ENCODE measurements at places on chromosomes 7 and 10.
A peak's percentile ranks its signal among the peaks of the same experiment; 100 is the strongest.

GRCh38 chr7:115410972-115411686 lies 489.2 kb downstream of the MDFIC start:
- DNase-seq, result peak; percentile 20

- no peak for DNase-seq
These were observed 103.0 kb downstream of the COBL start for GRCh38 chr7:51213618-51214017.

- no peak for DNase-seq
These were observed 50.0 kb upstream of the WIPI2 start for GRCh38 chr7:5139998-5140397.

DNA sequence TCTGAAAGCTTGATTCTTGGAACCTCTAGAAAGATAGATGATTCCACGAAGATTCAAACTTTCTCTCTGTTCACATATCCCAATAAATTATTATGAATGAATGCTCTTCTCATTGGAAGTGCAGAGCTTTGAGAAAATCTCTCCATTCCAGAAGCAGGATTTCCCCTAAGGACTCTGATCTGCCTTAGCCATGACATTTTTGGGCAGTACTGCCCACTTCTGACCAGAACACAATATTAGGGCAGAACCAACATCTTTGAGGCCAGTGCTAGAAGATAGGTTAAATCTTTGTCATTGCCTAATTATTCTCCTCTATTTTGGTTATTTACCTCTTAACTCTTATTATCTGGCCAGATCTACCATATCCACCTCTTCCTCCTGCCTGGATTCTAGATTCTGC lies 49.9 kb downstream of the ARMC3 start:
- DNase-seq, result peak; percentile 73

- no peak for DNase-seq
These were observed 109.3 kb downstream of the NEURL1 start for GRCh38 chr10:103602852-103603155.

GRCh38 chr10:125017547-125018298 lies 75.8 kb downstream of the ZRANB1 start:
- no peak for DNase-seq

DNA sequence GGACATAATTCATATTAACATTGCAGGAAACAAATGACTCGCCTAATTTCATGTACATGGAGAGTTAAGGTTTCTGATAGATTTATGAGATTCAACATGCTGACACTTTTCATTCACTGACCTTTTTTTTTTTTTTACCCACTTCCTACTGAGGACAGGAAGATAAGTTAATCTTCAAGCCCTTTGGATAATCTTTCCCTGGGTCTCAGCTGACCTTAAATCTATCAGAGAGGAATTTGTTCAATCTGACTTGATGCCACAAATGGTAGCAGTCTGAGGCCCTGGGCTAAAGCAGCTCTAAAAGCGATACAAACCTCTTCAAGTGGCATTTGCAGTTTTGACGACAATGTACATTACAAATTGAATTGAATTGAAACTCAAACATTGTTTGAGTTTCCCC lies 493.3 kb upstream of the SORCS1 start:
- no peak for DNase-seq

- DNase-seq, result no peak
These were observed 34.8 kb downstream of the HIF1AN start for GRCh38 chr10:100570506-100570905.

GRCh38 chr7:41685684-41686083 lies 17.2 kb downstream of the INHBA start:
- DNase-seq, result no peak

DNA sequence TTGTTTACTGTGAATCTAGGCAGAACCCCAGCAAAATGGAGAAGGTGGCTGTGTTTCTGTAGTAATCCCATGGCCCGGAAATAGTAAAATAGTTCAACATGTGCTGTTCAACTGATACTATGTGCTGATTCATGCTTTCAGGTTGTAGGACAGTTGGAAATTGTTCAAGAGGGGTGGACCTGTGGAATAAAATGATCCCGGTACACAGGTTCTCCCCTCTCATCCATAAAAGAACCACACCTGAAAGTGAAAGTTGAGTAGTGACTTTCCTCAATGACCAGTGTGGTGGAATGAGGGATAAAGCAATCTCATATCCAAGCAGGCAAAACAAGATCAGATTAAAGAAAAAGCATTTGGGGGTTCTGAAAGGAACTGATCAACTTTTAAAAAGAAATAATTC lies 177.1 kb downstream of the POU6F2 start:
- no peak for DNase-seq

DNA sequence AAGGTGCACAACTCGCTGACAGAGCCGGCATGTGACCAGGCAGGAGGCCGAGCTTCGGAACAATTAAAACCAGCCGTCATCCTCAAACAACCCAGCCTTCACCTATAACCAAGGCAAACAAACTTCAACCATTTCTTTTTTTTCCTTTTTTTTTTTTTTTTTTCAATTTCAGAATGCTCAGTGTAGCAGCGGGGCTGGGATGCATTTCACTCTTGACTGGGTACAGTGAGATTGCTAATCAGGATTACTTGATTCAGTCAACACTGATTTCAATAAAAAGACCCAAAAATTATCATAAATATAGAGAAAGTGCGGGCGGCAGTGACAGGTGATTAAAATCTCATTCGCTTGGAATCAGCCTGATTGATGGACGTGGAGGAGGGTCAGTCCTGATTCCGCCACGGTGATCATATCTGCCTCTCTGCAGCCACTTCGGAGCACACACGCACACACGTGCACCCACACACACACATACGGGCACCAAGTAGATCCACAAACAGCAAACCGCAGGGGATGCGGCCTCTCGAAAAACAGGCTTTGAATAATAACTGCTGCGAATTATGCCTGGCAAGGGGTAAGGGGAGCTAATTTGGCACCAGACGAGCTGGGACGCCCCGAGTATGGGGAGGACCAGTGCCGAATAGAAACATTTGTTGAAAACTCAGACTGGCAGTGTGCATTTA lies 31.2 kb downstream of the EBF3 start:
- no peak for DNase-seq

GRCh38 chr7:608361-608760 lies 88.7 kb upstream of the PDGFA start:
- no peak for DNase-seq

DNA sequence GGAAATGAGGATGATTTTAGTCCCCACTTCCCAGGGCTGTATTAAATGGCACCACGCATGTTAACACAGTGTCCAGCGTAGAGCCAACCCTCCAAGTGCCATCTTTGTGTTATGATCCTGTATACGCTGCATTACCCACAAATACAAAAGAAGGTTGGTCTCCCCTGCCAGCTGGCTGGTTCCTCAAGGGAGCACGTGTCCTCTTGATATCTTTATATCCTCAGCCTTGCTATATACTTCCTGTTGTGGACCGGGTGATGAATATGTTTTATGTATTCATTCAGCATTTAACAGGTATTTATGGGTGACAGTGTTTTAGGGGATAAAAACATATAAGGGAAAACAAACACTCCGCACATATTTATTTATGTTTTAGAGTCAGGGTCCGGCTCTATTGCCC lies 23.2 kb upstream of the PRRT4 start:
- no peak for DNase-seq

GRCh38 chr10:129809841-129810240 lies 154.2 kb downstream of the EBF3 start:
- no peak for DNase-seq

DNA sequence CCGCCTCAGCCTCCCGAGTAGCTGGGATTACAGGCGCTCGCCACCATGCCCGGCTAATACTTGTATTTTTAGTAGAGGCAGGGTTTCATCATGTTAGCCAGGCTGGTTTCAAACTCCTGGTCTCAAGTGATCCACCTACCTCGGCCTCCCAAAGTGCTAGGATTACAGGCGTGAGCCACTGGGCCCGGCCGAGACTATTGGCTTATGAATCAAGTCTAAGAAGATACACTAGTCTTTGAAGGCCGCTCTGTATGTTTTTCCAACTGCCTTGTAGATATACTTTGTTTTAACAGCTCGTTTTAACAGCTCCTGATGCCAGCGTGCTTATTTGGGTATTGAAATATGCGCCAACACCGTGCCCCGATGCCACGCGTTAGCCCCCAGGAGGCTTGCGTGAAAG lies 136.4 kb upstream of the SH2B2 start:
- no peak for DNase-seq

DNA sequence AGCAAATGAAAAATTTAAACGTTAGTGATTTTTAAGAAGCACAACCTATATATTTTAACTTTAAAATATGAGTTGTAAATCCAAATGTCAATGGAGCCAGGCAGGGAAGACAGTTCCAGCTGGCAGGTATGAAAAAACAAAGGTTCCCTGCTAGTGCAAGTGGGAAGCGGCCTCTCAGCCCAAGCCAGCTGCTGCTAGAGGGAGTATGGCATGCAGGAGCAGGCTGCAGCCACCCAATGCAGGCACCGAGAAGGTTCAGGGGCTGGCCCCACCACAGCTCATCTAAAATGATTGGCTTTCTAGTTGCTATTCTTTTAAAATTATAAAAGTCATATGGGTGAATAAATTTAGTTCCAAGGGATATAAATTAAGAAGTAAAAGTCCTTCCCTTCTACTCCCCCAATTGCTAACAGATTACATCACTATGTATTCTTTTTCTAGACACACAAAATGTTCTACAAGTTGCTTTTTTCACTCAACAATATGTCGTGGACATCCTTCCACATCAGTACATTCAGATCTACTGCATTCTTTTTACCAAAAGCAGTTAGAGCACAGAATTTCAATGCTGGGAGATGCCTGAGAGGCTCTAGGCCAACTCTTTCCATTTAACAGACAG lies 69.3 kb downstream of the SGMS1 start:
- no peak for DNase-seq

- DNase-seq, result peak; percentile 85
These were observed 771 bp downstream of the PHYHIPL start for GRCh38 chr10:59177031-59177797.

DNA sequence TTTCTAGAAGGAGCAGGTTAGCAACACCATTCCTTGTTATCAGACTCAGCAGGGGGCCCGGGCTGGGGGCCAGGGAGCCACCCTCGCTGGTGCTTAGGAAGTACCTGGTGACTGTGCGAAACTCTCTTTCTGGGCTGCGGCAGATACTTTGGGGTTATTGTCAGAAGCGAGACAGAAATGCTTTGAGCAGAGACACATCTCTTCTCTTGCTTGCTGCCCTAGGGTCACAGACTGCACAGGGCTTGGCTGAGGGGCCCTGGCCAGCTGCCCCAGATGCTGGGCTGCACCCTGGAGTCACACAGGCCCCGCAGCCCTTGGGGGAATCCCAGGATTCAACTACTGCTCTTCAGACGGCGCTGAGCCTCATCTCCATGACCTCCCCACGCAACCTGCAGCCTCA lies 91.9 kb downstream of the WDFY4 start:
- no peak for DNase-seq

- no peak for DNase-seq
These were observed 60.4 kb downstream of the ADD3 start for GRCh38 chr10:110067960-110068770.

- DNase-seq, result peak; percentile 18
These were observed 214.4 kb upstream of the CELF2 start for GRCh38 chr10:10803278-10803677.

GRCh38 chr7:106841896-106842390 lies 23.1 kb upstream of the PIK3CG start:
- DNase-seq, result no peak

DNA sequence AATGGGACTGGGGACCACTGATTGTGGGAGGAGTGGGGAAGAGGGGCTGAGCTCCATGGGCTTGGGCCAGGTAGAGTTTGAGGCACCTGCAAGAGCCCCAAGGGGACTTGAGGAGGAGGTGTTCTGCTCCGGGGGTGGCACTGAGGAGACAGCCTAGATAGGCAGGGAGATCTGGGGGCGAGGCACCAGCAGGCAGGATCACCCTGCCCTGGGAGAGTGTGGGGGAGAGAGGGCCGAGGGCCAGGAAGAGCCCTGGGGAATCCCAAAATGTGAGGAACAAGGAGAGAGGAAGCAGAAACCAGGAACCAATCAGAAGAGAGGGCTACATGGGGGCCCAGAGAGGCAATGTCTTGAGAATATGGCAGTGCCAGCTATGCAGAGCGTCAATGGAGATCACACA lies 34.6 kb downstream of the LEP start:
- no peak for DNase-seq

GRCh38 chr10:17586821-17587234 lies 30.3 kb downstream of the HACD1 start:
- no peak for DNase-seq

GRCh38 chr10:21626457-21627161 lies 92.6 kb downstream of the MLLT10 start:
- DNase-seq, result no peak

DNA sequence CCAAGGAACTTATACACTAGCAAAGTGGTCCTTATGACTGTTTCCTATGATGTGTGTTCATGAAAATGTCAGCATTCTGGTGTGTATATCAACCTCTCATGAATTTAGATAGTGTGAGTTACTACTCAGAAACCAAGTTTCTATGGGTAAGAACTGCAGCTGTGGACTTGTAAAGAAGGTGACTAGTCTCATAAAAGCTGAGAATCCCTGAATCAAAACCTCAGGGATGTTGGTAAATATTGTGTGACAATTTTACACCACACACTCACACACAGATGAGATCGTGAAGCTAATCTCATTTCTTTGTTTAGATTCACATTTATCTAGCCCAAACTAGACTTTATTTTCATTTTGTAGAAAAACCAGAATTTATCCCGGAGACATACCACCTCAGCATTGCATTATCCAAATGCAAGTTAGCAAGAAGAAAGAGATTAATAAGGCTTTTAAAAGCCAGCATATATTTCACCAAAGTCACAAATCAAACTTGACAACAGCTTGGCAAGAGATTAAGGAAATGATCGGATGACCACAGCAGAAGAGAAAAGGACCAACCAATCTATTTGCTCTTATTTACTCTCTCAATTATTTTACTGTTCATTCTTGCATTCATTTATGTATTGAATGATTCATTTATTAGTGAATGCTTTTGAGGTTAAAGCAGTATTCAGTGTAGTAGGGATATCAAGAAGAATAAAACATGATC lies 92.9 kb downstream of the PLXDC2 start:
- DNase-seq, result no peak

DNA sequence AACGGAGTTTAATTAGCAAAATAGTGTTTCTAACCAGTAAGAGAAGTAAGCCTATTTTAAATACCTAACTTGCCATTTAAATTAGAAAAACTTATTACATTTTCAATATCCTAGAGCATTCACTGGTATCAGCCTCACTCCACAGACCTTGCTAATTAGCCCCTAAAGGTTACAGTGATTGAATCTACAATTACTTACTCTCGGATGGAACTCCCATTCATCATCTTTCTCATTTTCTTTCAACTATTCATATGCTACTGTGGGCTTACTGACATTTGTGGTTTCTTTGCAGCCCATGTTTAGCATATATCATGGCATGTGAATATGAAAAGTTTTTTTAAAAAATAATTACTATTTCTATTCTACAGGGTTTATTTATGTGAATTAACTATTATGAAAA lies 86.4 kb downstream of the GPR37 start:
- no peak for DNase-seq

- no peak for DNase-seq
These were observed 81.0 kb downstream of the SAMD9 start for GRCh38 chr7:93036807-93037206.

DNA sequence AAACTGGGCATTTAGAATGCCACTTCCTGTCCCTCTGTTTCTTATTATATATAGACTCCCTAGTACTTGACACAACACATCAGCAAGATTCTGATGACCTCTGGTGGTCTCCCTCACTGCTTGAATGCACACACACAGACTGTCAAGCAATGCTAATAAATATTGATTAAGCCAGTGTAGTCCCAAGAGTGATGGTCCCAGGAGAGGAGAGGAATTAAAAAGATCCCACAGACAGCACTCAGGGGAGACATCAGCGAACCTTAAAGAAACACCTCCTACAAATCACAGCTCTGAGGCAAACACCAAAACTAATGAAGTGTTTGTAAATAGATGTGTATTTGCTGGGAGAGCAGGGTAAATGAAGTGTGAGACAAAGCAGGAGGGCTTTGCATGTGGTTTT lies 1291.2 kb downstream of the XPNPEP1 start:
- DNase-seq, result no peak

Data from globus pallidus (tissue), 1 donor.